AG10803 (cell line): ENCODE measurements at places on chromosomes 4 and X.

DNA sequence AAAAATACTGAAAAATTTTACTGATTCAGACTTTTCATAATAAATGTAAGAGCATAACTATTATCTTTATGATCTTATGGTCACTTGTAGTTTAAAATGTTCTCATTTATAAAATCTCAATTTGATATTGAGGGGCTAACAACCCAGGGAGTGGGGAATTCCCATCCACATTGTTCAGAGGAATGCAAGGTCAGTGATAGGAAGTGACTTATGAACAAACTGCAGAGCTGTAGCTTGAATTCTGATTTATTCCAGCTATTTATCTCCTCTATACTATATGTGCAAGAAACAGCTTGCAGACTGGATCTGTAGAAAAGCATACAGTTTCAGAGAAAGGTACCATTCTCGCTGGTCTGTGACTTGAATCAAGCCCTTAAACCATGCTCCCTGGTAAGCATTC is 61.6 kb downstream of the SEC24D start:
- no peak for DNase-seq

- DNase-seq = no peak
Measured at GRCh38 chr4:153371701-153372234, 27.3 kb downstream of the MND1 start.

DNA sequence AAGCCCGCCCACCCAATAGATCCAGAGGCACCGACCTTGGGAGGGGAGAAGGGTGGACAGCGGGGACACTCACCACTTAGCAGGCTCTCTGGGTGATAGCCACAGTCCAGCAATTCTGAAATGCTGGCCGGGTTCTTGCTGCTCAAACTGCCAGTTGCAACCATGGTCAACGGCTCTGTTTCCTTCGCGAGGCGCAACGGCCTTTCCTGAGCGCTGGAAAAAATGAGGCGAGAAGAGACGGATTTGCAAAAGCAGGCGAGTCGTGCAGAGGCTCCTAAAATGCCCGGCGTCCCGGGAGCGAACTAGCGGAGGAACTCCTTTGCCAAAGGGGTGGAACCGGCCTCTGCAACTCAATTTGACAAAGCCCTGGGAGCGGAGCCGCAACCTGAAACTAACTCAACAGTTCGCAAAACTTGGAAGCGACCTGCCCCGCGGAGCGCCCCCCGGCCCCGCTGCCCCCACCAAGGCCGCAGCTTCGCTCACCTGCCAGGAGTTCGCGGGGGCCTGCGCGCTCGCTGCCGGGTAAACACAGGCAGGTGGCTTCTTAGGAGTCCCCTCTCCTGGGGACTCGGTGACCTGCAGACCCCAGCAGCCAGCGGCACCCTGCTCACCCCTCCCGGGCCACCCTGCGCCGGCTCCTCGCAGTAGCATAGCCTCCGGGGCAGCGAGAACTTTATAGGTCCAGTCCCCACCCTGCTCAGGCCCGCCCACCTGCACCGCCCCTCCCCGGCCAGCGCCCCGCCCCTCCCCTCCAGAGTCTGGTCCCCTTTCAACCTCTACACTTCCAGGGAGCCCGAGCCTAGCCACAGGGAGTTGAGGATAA is at the start of gene DDIT4L:
Gene DDIT4L (minus strand): TSS at position 649 of the 823 bp plus-strand sequence. CDS start 485 bp downstream, at position 164.
- peak; percentile 42 for DNase-seq

DNA sequence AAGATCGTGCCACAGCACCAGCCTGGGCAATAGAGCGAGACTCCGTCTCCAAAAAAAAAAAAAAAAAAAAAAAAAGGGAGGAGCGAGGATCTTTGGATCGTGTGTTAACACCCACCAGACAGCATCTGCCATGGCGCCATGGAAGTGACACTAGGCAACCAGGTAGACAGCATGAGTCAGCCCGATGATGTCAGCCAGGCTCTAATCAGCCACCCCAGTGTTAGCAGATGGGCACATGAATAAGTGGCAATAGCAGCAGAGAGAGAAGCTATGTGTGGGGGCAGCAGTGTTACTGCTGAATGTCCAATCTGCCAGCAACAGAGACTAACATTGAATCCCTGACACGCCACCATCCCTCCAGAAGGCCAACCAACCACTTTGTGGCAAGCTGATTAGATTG is 6.6 kb downstream of the SYN1 start:
- no peak for DNase-seq

DNA sequence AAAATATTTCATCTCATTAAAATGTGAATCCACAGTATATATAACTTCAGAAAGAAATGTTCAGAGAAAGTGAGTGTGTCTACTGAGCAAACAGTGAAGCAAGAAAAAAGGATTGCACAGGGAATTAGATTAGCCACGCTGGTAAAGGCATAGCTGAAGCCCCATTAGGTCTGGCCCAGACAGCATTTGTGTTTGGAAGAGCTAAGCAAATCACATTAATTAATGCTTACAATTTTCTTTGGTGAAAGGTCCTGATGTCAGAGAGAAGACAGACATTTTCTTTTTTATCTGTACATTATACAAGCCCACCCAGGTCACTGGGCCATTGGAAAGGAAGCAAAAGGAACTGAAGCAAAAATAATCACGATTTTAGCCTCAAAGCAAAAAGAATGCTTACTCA is 354.6 kb downstream of the GRID2 start:
- no peak for DNase-seq

DNA sequence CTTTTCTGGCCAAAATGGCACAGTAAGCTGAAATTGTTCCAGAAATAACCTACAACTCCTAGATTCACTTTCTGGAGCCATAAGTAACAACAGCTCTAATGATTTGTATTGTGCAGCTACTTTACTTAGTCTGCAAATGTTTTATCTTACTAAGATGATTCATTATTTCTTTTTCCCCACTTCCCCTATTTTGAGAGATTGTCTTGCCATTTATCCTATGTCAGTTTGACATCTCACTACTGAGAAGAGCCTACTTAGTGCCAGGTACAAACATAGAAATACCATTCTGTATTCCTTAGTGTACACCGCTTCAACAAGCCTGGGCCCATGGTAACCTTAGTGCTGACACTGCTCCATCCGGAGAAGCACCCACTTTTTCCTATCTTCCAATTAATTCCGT is 13.8 kb upstream of the STK26 start:
- no peak for DNase-seq

- DNase-seq = peak; percentile 94
Measured at GRCh38 chr4:139528377-139529005, 27.5 kb downstream of the SETD7 start.

DNA sequence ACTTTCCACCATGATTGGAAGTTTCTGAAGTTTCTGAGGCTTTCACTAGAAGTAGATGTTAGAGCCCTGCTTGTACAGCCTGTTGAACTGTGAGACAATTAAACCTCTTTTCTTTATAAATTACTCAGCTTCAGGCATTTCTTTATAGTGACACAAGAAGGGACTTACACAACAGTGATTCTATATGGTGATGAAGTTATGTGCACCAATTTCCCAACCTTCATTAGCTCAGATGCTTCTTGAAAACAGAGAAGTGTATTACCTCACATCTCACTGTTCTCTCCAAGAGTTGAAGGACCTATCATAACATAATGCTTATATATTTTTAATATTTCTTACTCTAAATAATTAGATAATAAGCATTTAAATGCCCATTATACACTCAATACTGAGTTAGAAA is 202.1 kb upstream of the ANXA10 start:
- no peak for DNase-seq

DNA sequence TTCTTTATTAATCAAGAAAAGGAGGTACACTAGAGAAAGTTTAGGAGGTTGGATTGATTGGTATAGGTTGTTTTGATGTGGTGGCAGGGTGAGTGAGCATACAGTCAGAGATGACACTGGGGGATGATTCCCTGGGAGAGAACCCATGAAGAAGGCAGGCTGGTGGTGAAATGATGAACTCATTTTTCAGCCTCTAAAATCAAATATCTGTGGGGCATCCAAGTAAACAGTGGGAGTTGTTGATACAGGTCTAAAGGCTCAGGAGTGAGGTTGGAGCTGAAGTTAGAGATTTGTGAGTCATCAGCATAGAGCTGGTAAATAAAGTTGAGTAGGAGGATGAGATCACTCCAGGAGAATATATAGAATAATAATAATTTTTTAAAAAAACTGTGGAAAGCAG is 10.0 kb upstream of the AP1S2 start:
- no peak for DNase-seq

DNA sequence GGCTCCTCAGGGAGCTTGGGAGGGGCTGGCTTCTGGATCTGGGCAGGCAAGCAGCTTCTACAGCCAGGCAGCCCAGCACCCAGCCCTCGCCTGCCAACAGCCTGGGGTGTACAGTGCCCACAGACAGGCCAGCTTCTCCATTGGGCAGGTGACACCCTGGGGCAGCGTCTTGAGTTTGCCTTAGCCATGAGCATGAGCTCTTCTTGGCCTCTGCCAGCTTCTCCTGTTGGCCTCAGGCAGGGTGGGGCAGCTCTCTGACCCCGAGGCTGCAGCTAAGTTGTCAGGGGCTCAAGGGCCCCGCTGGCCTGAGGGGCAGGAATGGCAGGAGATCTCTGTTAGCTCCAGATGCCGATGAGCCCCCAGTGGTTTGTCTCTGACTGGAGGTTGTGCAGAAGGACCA is 7.8 kb upstream of the CNGA2 start:
- DNase-seq = no peak

GRCh38 chr4:15755321-15756155 is 22.6 kb upstream of the CD38 start:
- DNase-seq = peak; percentile 13

DNA sequence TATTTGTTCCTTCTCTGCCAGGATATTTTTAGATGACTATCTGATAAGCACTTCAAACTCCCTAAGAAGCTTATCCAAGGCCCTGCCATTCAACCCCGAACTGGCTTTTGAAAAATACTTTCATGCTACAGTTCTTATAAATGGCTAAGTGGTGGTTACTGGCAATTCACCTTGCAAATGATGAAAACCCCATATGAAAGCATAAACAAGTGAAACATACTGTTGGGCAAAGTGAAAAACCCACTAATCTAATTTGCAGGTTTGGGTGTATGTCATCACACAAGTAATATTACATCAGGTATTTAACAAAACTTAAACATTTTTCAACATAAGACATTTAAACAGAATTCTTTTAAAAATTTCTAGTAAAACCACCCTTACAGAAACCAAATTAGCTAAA is 31.1 kb downstream of the TAPT1 start:
- DNase-seq = no peak

DNA sequence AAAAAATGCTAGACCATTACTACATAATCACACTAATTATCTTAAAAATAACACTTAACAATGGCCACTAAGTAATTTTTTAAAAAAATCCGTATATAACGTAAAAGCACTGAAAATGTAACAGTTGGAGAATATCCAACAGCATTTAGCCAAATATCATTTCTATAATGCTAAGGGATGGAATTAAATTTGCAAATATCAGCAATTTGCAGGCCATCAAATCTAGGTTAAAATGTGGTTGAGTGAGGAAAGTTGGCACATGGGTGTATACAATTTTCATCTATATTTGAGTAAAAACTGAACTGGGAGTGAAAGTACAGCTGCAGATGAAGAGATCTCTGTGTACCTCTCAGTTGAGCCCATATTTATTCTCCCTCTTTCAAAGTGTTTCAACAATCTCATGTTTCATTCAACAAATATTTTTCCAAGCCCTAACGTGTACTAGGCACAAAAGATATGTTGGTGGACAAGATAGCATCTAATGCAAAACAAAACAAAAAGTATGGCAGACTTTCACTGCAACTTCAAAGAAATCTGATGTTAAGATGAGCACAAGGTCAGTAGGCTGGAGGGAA is 63.0 kb downstream of the MBNL3 start:
- DNase-seq = no peak
